ENCODE measurements at places on chromosomes 13 and 19.

GRCh38 chr13:31008400-31009115 is 76.1 kb downstream of the TEX26 start:
- H3K36me3 ChIP-seq: no peaks in the 10 kb centered on the region
- no peak overlapping the region for H3K27ac ChIP-seq
- H3K4me1 ChIP-seq: peaks cover 5% of the 10 kb centered on the region

DNA sequence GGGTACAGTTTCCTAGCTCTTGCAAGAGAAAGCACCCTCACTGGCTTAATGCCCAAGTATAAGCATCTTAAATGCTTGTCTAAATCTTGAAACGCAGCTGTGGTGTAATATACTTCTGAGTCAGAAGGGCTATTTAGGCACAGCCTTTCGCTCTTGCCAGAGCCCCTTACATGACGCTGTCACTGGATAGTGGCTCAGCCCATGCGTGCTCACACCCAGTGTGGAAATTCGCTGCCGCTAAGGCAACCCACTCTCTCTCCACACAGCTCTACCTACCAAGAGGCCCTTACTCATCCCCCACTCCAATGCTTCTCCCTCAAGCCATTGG is 24.0 kb downstream of the UQCRFS1 start:
- no peak overlapping the region for H3K4me3 ChIP-seq
- no peaks in the 10 kb centered on the region for H3K36me3 ChIP-seq
- no peaks in the 10 kb centered on the region for H3K4me1 ChIP-seq
- DNase-seq: no peak
- H3K27ac ChIP-seq: no peak overlapping the region
- no peaks in the 10 kb centered on the region for H3K27me3 ChIP-seq

GRCh38 chr13:74646091-74646490 is 511.9 kb upstream of the KLF12 start:
- no peak overlapping the region for H3K27ac ChIP-seq
- H3K4me3 ChIP-seq: no peak overlapping the region
- H3K4me1 ChIP-seq: no peaks in the 10 kb centered on the region
- no peaks in the 10 kb centered on the region for H3K27me3 ChIP-seq
- no peak for DNase-seq

GRCh38 chr19:18543814-18544475 is 572 bp upstream of the FKBP8 start:
- peak overlapping the region; percentile 3 for H3K4me3 ChIP-seq
- H3K27ac ChIP-seq: peak overlapping the region; percentile 35
- H3K36me3 ChIP-seq: peaks cover 8% of the 10 kb centered on the region
- H3K27me3 ChIP-seq: no peaks in the 10 kb centered on the region
- peak; percentile 91 for DNase-seq

GRCh38 chr19:16379521-16380313 is 55.1 kb downstream of the KLF2 start:
- H3K27ac ChIP-seq: no peak overlapping the region
- H3K4me3 ChIP-seq: no peak overlapping the region
- no peaks in the 10 kb centered on the region for H3K27me3 ChIP-seq
- peaks cover 5% of the 10 kb centered on the region for H3K36me3 ChIP-seq
- H3K4me1 ChIP-seq: no peaks in the 10 kb centered on the region

- no peak for DNase-seq
- no peaks in the 10 kb centered on the region for H3K4me1 ChIP-seq
- H3K36me3 ChIP-seq: no peaks in the 10 kb centered on the region
- peaks cover 5% of the 10 kb centered on the region for H3K27me3 ChIP-seq
These were observed 3.8 kb downstream of the GARIN5B start for GRCh38 chr19:55358943-55359908.

GRCh38 chr13:63184693-63185092 is 1769.0 kb upstream of the PCDH20 start:
- H3K27me3 ChIP-seq: no peaks in the 10 kb centered on the region
- H3K4me3 ChIP-seq: no peak overlapping the region
- no peak overlapping the region for H3K27ac ChIP-seq
- no peaks in the 10 kb centered on the region for H3K4me1 ChIP-seq
- DNase-seq: peak; percentile 97
- H3K36me3 ChIP-seq: no peaks in the 10 kb centered on the region

DNA sequence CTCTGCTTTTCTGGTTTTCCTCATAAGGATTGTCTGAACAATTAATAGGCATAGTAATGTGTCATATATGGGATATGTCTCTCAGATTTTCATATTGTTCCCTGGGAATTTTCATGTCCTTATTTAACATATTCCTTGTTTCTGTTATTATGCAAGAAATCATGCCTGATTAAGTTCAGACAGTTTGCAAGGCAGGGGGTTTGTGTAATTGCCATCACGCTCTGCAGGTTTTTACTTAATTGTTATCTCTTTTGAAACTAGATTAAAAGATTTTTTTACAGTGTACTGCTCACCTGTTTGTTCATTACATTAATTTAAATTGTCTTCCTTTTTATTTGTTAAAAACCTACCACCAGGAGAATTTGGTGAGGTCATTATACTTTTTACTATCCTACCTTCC is 1253.2 kb upstream of the PRR20A start:
- H3K36me3 ChIP-seq: no peaks in the 10 kb centered on the region
- no peaks in the 10 kb centered on the region for H3K4me1 ChIP-seq
- no peak overlapping the region for H3K27ac ChIP-seq
- DNase-seq: no peak
- no peaks in the 10 kb centered on the region for H3K27me3 ChIP-seq

DNA sequence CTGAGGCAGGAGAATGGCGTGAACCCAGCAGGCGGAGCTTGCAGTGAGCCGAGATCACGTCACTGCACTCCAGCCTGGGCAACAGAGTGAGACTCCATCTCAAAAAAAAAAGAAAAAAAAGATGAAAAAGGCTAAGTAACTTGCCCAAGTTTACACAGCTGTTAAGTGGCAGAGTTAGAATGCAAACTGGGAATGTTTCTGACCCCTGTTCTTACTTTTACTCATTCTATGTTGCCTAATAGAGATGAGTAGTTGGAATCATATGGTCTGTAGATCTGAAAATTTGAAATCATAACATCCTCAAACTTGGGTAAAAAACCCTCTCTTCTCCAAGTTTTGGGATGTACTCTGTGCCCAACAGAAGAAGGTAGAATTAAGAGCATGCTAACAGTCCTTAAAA is 235.8 kb upstream of the RFC3 start:
- H3K4me3 ChIP-seq: no peak overlapping the region
- no peaks in the 10 kb centered on the region for H3K36me3 ChIP-seq
- H3K27me3 ChIP-seq: no peaks in the 10 kb centered on the region

DNA sequence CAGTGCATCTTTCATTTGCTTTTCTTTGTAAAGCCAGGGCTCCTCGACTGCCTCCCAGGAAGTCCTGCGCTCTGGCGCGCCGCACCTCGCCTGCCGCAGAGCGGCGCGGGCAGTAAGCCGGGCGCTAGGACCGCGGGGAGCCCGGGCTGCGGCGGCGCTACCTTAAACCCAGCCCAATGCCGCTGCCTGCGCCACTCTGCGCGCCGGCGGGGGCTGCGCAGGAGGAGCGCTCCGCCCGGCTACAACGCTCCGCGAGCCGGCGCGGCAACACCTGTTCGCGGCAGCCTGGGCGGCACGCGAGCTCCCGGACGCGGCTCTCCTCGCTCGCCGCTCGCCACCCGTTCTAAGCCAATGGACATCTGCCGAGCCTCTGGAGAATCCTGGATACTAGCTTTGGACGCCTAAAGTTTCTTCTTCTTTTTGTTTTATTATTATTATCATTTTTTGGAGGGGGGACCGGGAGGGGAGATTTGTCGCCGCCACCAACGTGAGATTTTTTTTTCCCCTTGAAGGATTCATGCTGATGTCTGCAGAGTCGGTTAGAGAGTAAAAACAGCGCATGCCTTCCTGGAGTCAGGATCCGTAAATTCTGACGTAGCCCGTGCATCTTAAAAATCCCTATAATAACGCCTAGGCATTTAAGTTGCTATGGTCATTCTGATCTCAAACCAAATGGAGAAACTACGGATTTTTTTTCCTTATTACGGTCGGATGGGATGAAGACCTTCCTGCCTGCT is at the start of gene FGF9:
TSS of gene FGF9 (plus strand) at position 191 of the 737 bp plus-strand sequence. CDS start 840 bp downstream, outside the sequence.
- DNase-seq: peak; percentile 91
- no peaks in the 10 kb centered on the region for H3K4me1 ChIP-seq
- H3K4me3 ChIP-seq: peak within 1 kb of the TSS; percentile 41
- H3K27ac ChIP-seq: no peak within 1 kb of the TSS
- H3K36me3 ChIP-seq: no peaks in the 10 kb centered on the region

DNA sequence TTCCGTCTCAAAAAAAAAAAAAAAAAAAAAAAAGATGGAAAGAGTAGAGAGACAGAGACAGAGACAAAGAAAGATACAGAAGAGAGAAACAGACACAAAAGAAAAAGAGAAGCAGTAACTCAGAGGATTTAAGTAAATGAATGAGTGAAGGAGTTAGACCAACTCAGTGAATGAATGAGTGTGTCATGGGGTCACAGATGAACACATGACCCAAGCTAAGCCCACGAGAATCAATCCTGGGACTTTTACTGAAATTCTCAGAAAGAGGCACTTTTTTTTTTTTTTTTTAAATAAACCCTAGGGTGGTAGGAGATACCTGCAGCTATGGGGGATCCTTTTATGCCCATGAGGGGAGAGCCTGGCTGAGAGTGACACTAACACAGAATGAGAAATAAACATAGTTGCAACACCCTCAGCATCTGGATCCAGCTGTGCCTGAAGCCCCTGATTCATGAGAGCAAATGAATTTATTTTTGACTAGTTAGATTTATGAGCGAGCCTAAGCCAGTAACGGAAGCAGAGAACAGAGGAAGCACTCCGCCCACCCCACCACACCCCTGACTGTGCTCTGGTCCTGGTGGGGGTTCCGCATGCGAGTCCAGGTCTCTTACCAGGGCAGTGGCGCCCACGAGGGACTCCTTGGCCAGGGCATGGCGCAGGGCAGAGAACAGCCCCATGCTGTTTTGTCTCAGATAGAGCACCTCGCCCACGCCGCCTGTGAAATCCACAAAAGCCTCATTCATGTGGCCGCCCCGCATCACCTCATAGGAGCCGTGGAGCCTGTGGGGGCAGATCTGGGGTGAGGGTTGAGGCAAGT is 4.6 kb downstream of the CAPN12 start:
- H3K4me3 ChIP-seq: no peak overlapping the region
- H3K27me3 ChIP-seq: no peaks in the 10 kb centered on the region
- H3K36me3 ChIP-seq: no peaks in the 10 kb centered on the region
- DNase-seq: no peak
- H3K27ac ChIP-seq: no peak overlapping the region

DNA sequence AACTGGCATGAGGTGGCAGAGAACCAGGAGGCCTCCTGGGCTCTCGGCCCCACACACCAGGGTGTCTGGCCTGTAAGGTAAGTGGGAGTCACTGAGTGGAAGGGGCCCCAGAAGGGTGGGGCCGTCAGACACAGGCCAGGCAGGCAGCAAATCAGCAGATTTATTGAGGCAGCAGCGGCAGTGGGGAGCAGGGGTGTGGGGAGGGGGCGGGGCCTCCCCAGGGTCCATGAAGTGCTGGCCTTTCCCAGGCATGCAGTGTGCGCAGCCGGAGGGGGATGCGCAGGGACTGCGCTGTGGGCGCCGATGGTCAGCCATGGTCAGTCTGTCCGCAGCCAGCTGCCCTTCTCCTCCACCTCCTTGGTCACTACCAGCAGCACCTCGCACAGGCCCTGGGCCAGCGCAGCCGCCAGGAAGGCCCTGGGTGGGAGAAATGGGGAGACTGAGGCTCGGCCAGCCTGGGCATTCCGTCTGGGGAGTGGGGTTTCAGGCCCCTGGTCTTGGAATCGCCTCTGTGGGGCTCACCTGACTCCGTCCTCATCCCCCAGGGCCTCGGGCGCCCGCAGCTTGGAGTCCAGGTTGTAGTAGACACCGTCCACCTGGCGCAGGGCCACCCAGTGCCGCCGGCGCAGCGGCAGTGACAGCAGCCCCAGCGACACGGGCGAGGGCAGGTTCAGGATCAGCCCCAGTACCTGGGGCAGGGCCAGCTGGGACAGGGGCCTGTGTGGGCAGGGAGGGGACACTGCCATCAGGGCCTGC is 5.0 kb downstream of the JOSD2 start:
- no peak overlapping the region for H3K27ac ChIP-seq
- H3K36me3 ChIP-seq: no peaks in the 10 kb centered on the region
- no peaks in the 10 kb centered on the region for H3K4me1 ChIP-seq

DNA sequence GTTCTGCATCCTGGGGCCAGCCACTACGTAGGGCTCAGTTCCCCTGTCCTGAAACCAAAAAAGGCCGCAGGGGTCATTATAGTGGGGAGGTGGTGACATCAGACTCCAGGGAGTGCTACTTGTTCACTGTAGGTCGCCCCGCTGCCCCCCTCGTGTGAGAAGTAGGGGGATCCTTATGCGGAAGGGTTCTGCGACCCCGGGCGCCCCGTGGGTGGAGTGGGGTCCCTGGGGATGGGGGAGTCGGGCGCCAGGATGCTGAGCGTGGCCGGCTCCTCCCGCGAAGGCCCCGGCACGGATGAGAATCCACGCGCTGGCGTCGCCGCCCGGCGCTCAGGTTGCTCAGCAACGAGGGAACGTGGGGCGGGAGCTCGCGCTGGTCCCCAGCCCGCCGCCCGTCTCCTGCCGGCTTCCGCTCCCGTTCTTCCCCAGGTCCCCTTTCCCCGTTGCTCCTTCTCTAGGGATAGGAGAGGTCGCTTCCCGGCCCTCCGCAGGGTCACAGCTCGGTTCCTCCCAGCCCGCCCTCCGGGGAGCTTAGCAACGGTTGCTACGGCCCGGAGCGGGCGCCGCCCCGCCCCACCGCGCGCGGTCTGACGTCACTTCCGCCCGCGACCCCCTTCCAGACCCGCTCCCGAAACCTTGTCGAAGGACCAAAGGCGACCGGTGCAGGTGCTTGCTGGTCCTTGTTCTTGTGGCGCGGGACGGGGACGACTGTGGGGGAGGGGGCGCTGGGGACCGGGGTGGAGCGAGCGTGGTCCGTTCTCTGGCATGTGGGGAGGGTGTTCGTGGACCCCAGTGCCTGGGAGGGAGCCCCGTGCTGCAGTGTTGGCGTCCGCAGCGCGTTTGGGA is at the start of gene NAT14:
TSS of gene NAT14 (plus strand) at position 596 of the 846 bp plus-strand sequence. CDS start 521 bp downstream, outside the sequence.
- H3K27ac ChIP-seq: no peak within 1 kb of the TSS
- no peaks in the 10 kb centered on the region for H3K36me3 ChIP-seq
- no peaks in the 10 kb centered on the region for H3K27me3 ChIP-seq
- peak; percentile 93 for DNase-seq
- H3K4me1 ChIP-seq: peaks cover 8% of the 10 kb centered on the region
- peak within 1 kb of the TSS; percentile 56 for H3K4me3 ChIP-seq

DNA sequence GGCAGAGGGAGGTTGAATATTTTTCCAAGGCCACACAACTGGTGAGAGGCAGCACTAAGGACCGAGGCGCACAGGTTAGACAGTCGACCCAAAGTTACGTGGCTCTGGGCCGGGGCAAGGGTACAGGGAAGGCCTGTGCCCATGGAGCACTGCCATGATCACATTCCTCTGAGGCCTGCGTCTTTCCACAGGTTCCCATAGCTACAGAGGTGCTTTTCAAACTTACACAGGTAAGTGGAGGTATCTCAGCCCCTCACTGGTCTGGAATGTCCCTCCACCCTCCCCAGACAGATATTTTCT is 814 bp downstream of the ZNF211 start:
- DNase-seq: peak; percentile 28
- H3K4me3 ChIP-seq: peak overlapping the region; percentile 87
- no peaks in the 10 kb centered on the region for H3K27me3 ChIP-seq
- H3K36me3 ChIP-seq: peaks cover 2% of the 10 kb centered on the region
- no peak overlapping the region for H3K27ac ChIP-seq

Measured in mesendoderm (in vitro differentiated cells).